ENCODE measurements at places on chromosomes 2 and 18. TPM values are rescaled to one million over a fixed set of nuclear protein-coding genes. Genes with fewer than 3 reads are reported as not detected.
A peak's percentile ranks its signal among the peaks of the same experiment; 100 is the strongest.

- no peak for DNase-seq
Observed at GRCh38 chr2:45640576-45640975, 10.9 kb upstream of the PRKCE start.

DNA sequence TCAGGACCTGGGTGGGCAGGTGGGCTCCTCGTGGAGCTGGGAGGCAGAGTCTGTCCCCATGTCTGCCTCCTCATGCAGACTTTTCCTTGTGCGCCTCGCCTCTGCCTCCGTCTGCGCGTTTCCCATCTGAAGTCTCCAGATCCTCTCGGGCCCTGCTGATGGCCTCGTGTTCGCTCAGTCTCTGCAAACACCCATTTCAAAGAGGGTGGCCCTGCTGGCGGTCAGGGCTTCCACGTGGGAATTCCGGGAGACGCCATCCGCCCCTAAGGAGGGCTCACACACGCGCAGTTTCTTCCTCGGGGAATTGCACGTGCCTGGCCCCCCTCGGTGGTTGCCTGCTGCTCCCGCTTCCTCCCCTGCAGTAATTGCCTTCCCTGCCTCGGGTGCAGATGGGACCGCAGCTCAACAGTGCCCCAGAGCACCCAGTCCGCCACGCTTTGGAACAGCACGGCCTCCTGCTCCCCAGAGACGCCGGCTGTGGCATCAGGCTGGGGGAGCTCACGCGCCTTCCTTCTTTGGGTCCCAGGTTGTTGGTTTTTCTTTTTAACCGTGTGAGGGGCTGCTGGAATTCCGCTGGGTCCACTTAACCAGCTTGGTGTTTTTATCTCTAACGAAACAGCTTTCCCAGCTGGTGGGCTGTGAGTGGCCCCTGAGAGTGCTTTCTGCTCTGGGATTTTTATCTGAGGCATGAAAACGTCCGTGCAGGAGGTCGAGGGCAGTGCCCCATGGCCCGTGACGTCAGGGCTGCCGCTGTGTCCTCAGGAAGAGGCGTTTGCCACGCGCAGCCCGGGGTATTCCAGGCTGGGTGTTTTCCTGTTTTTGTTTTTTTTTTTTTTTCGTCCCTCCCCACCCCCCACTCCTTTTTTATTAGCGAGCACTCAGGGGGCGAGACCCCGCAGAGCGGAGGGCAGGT, 16.1 kb downstream of the NFATC1 start:
- no peak for DNase-seq

COA5 gene
- total RNA-seq = 15.0 TPM

- no peak for DNase-seq
Observed at GRCh38 chr2:168327328-168327727, 79.9 kb upstream of the STK39 start.

UGT1A4 gene
- not detected for total RNA-seq

OR6B2 gene
- total RNA-seq = not detected

- DNase-seq = peak; percentile 15
Observed at GRCh38 chr2:96195410-96196066, 13.1 kb downstream of the STARD7 start.

ITPRIPL1 gene
- total RNA-seq = 3.4 TPM

IL1B gene
- total RNA-seq = not detected

ACAA2 gene
- total RNA-seq = 80.1 TPM

- no peak for DNase-seq
Observed at GRCh38 chr2:240946046-240946445, 39.9 kb downstream of the CROCC2 start.

GRCh38 chr2:113148606-113149552, 21.5 kb downstream of the IL1RN start:
- DNase-seq = no peak

DNA sequence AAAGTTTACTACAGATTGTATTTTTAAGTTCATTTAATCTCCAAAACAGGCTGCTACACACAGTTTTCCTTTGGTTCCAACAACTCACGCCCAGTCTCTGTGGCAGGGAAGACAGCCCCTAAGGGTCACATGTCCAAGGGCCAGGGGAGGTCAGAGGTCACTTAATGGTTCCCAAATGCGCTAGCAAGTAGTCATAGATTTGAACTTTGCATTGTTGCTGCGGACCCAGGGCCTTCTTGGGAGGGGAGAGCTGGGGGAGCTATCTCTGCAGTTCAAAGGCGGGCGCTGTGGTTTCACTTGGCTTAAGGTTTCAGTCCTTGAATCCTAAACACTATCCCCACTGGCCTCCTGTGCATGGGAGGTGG, 74.8 kb upstream of the ZNF532 start:
- DNase-seq = no peak

- peak; percentile 84 for DNase-seq
Observed at GRCh38 chr18:28767727-28768211, 590.8 kb upstream of the CDH2 start.

ACMSD gene
- total RNA-seq = not detected

- no peak for DNase-seq
Observed at GRCh38 chr2:176130957-176131847, 1.7 kb downstream of the HOXD8 start.

- DNase-seq = no peak
Observed at GRCh38 chr2:176328149-176328548, 58.9 kb downstream of the MTX2 start.

- no peak for DNase-seq
Observed at GRCh38 chr2:75140288-75140687, 59.0 kb downstream of the TACR1 start.

- DNase-seq = no peak
Observed at GRCh38 chr2:100983201-100983600, 18.9 kb upstream of the RPL31 start.

POTEF gene
- not detected for total RNA-seq

NT5C1B gene
- not detected for total RNA-seq

- no peak for DNase-seq
Observed at GRCh38 chr2:46273919-46274318, 23.3 kb upstream of the EPAS1 start.

DNA sequence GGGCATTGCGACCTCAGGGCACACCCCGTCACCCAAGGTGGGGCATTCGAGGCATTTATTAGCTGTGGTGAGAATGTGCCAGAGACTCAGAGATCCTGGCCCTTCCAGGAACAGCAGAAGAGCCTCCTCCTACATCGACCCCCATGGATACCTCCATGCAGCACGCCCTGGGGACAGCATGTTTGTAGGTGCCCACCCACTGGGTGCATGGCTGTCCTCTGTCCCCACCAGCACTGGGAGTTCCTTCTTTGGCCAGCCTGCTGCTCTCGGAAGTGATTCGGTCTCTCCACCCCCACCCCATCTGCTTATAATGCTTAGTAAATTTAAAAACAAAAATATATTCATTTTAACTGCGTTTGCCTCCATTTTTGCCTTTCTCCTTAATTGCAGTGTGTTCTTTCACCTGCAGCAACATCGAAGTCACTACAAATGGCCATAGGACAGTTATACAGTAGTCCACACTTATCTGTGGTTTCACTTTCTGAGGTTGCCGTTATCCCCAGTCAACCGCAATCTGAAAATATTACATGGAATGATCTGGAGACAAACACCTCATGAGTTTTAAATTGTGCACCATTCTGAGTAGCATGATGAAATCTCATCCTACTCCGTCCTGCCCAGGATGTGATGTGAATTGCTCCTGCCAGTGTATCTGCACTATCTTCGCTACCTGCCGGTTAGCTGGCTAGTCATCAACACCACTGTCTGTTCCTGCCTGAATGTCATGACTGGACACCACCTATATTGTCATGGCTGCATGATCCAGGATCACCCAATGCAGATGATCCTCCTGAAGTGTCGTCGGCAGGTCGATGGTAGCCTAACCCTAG, 29.6 kb upstream of the ZCCHC2 start:
- DNase-seq = no peak

DNA sequence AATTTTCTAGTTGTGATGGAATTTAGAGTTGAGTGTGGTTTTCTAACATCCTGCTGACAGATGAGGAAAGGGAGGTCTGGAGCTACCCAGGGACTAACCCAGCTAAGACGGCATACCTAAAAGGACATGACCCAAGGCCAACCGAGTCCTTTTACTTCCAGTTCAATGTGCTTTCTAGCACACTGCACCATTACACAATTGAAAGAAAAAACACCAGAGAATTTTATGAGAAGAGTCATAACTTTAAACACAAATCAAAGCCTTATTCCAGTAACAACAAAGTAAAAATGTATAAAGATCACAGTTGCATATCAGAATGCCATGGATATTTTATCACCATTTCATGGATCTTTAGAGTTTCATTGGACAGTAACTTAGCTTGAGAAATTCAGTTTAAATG, 480.3 kb downstream of the MEIS1 start:
- DNase-seq = peak; percentile 19

GRCh38 chr2:40760071-40760666, 308.3 kb upstream of the SLC8A1 start:
- peak; percentile 63 for DNase-seq

DNA sequence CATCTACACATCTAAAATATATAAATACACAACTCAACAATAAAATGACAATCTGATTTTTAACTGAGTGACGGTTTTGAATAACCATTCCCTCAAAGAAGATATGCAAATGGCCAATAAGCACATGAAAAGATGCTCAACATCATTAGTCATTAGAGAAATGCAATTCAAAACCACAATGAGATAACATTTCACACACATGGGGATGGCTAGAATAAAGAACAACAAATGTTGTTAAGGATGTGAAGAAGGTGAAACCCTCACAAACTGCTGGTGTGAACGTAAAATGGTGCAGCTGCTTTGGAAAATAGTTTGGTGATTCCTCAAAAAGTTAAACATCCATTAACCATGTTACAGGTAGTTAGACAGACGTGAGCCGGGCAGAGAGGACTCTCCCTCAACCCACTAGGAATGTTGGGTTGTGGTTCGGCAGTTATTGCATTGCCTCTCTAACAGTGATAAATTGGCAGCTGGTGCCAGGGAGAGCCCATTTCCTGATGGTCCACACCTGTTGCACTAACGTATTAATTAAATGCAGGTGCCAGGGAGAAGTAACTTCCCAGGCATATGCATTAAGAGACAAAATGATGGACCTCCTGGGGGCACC, 22.3 kb upstream of the DUSP2 start:
- no peak for DNase-seq

DNA sequence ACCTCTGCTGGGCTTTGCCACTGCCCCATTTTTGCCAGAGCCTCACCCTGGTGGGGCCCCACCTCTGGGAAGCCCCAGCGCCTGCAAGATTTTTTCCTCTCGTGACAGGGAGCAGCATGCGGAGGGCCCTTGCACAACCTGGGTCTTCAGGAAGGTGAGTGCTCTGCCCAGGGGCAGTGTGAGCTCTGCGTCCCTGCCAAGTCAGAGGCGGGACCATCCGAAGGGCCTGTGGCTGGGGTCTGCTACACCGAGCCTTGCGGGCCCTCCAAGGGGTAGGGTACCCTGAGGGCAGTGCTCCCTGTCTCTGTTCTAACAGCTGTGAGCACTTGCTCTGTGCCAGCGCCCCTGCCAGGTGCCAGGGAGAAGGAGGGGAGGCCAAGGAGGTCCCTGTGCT, 5.8 kb upstream of the ODC1 start:
- DNase-seq = no peak

GRCh38 chr2:98928242-98928641, 7.8 kb downstream of the CRACDL start:
- no peak for DNase-seq

REEP1 gene
- total RNA-seq = not detected

- DNase-seq = peak; percentile 77
Observed at GRCh38 chr2:126658905-126659561, 3.1 kb downstream of the GYPC start.

GRCh38 chr2:11430729-11431128, 35.2 kb downstream of the E2F6 start:
- DNase-seq = no peak

CHRNA1 gene
- not detected for total RNA-seq

NDUFV2 gene
- total RNA-seq = 137 TPM

ZNF892 gene
- total RNA-seq = 4.9 TPM

GRCh38 chr18:23528580-23529472, 25.5 kb downstream of the RMC1 start:
- peak; percentile 83 for DNase-seq

GRCh38 chr2:108988796-108989713, at the start of gene EDAR:
TSS of gene EDAR (minus strand) at chr2:108989220. CDS start at chr2:108931014, 58,206 bp downstream.
- no peak for DNase-seq

CFC1 gene
- total RNA-seq = not detected

GRCh38 chr2:158184556-158185343, 83.1 kb downstream of the UPP2 start:
- no peak for DNase-seq
